ENCODE measurements at places on chromosomes 3 and 15.

GRCh38 chr15:48297668-48298067, 33.6 kb upstream of the DUT start:
- no peak for DNase-seq

- no peak for DNase-seq
Measured at GRCh38 chr15:98398886-98399285, 249.5 kb upstream of the IGF1R start.

GRCh38 chr3:171867981-171868380, 24.8 kb downstream of the TMEM212 start:
- no peak for DNase-seq

DNA sequence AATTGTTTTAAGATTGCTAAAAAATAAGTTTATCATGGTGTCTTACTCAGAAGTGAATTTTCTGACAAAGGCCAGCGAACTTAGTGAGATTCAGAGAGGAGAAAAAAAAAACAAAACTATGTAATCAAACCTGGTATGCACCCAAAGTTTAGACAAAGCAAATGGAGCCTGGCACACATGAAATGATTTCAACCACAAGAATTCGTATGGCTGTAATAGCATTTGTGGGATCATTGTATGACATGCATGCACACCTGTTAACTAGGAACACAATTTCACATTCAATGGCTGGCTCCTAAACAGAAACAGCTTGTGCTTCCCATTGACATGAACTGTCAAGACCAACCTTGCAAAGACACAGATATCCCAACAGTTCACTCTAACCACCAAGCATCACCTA, 94.6 kb downstream of the ZIC4 start:
- DNase-seq, result no peak

- no peak for DNase-seq
Measured at GRCh38 chr3:128316481-128316891, 150.2 kb downstream of the DNAJB8 start.

All from amniotic epithelial cell (primary cell).